ENCODE measurements at places on chromosomes 7 and 10.

GRCh38 chr7:121097577-121097976 lies 109.1 kb downstream of the CPED1 start:
- no peak for DNase-seq

DNA sequence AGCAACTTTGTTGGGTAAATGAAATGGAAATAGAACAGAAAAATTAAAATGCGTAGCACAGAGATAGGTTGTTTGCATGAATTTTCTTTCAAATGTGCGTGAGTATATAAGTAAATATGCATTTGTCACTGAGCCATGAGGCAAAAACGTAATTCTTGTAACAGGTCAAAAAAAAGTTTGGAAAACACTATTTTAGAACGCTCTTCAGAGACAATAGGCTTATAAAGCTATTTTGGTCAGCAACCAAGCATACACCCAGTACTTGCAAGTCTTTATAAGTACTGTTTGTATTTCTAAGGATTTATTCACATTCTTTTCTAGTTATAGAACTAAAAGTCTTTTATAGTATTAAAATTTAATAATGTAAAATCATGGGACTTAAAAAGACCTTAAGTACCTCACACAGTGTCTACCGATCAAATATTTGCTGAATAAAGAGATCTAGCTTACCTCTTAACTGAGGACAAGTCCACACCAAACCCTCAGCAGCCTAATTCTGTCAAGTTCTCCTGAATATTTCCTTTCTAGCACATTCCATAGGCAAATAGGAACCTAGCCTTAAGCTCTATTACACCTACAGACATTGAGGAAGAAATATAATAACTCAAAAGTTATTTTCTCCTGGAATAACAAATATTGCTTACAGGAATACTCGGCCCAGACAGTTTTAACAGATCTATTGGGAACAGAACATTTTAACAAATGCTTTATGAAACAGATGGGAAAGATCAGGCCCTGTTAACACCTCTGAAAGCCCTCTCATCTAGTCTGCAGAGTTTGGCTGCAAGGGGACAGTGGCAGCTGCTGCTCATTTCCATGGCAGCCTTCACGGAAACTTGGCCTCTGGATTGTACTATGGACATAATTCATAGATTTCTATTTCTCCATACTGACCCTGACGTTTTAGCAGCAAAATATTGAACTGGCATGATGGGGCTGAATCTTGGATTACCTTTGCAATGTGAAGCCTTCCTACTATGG lies 8.8 kb downstream of the CRPPA start:
- no peak for DNase-seq

DNA sequence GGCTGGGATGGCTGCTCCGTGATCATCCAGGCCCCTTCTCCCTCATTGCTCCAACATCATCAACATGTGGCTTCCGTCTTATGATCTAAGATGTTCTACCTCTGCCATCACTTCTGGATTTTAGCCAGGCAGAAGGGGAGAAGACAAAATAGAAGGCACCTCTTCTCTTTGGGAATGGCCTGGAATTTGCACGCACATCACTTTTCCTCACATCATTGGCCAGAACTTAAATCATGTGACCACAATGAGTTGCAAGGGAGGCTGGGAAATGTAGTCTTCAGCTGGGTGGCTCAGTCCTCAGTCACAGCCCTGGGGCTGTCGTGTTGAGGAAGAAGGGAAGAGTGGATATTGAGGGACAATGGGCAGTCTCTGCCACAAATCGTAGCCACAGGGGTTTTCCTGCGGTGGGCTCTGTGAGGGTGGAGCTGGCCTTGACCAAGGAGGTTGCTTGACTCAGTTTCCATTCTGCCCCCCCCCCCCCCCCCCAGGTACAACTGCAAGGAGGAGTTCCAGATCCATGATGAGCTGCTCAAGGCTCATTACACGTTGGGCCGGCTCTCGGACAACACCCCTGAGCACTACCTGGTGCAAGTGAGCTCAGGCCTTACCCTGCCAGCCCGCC lies 50.3 kb downstream of the PALD1 start:
- no peak for DNase-seq

DNA sequence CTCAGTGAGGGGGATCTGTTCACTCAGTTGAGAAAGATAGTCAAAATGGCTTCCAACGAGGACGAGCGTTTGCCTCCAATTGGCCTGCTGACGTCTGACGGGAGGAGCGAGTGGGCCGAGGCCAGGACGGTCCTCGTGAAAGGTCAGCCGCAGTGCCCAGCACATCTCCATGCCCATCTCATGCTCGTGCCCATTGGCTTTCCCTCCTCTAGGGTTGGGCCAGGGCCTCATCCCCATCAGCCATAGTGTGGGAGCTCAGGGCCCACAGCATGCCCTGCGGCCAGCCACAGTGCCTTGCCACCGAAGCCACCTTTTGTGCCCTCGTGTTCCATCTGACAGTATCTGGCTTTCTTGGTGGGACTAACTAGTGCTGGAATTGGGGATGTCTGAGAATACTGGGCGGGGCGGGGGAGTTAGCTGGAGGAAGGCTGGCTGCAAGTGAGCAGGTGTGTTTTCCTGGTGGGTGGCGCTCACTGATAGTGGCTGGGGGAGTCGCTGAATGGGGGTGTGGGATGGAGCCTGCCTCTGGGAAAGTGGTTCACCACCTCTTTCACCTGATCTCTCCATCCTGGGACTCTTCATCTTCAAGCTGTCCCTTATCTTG lies 13.9 kb downstream of the CHAT start:
- DNase-seq, result no peak

GRCh38 chr10:104483582-104483981 lies 129.9 kb downstream of the CFAP58 start:
- no peak for DNase-seq

- DNase-seq, result no peak
These were observed 450.6 kb upstream of the SORCS1 start for GRCh38 chr10:107614939-107615685.

GRCh38 chr10:60230892-60231291 lies 158.8 kb downstream of the ANK3 start:
- no peak for DNase-seq

GRCh38 chr7:102101926-102102325 lies 184.7 kb upstream of the SH2B2 start:
- no peak for DNase-seq

- no peak for DNase-seq
These were observed 71.0 kb upstream of the ZNF479 start for GRCh38 chr7:57203161-57203791.

- DNase-seq, result peak; percentile 65
These were observed 71.5 kb upstream of the ADO start for GRCh38 chr10:62732841-62733653.

GRCh38 chr10:86046845-86047460 lies 319.6 kb downstream of the GRID1 start:
- DNase-seq, result no peak

DNA sequence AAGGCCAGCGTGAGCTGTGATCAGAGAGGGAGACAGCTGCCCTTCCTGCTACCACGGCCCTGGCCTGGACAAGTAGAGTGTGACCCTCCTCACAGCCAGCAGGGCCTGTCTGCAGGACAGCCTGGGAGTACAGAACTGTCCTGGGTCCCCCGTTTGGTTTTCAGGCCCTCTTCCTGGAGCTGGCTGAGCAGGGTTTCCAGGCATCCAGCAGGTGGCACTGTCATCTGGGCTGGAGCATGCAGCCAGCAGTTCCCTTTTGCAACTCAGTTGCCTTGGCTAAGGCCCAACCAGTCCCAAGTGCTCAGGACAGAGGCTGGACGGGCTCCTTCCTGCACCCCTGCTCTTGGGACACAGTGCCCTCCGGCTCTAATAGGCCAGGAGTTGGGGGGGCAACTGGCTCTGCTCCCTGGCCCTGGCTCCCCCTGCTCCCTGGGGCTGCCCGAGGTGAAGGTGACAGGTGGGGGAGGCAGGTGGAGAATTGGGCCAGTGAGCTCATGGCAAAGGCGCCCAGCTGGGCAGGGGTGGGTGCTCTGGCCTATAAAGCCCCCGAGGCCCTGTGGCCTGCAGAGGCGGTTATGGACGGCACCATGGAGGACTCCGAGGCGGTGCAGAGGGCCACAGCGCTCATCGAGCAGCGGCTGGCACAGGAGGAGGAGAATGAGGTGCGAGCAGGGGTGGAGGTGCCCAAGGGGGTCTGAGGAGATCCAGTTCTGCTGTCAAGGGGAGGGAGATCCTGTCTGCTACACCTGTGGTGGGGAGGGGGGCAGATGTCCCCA lies at the start of gene ANKRD2:
ANKRD2 (plus strand) TSS at position 566 of the 776 bp plus-strand sequence; CDS start at position 576, 10 bp downstream.
- DNase-seq, result peak; percentile 40

DNA sequence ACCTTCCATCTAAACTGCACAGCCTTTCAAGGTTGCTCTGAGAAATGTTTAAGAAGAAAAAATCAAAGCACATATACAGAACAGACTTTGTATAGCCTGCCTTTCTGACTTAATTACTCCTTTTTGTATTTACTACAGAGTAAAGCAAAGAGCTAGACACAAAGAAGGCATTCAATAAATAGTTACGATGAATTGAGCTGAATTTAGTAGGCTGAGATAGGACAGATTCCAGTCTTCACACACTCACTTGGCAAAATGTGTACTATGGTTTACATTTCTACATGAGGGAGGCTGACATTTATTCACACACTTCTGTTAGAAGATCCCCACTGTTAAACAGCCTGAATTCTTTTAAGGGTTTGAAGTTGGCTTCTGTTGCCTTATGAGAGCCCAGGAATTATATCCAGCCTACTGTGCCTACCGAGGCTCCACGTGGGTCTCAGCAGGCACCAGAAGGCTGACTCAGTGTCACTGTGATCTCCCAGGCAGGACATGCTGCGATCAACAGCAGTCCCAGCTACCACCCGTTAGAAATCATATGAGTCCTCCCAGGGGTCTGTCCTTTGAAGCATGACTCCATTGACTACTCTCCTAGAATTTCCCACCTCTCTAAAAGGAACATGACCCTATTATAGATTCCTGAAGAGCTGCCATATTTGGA lies 24.5 kb upstream of the SLC25A13 start:
- DNase-seq, result no peak

DNA sequence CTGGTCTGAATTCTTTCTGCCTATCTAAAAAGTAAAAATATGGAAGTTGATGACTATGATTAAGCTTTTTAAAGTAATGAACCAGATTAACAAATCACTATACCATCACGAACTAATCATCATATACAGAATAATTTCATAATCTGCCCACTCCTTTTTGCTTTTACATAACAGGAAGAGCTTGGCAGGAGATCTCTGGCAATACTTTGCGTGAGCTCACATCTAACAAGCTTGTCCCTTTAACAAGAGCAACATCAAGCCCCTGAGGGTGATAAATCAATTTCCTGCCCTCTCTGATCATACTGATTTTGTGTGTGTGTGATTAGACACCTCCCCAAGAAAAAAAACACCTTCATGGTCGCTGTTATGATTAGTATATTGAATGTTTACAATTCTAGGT lies 143.5 kb upstream of the ASAH2 start:
- no peak for DNase-seq

- no peak for DNase-seq
These were observed 9.0 kb downstream of the SORCS3 start for GRCh38 chr10:104650072-104650471.

- DNase-seq, result no peak
These were observed 36.7 kb downstream of the TMEM248 start for GRCh38 chr7:66957595-66958290.

GRCh38 chr7:5214236-5214635 lies 24.2 kb downstream of the WIPI2 start:
- DNase-seq, result no peak

- DNase-seq, result no peak
These were observed 35.3 kb downstream of the PCBD1 start for GRCh38 chr10:70853038-70853437.

- no peak for DNase-seq
These were observed 77.2 kb downstream of the CH25H start for GRCh38 chr10:89129911-89130310.

GRCh38 chr7:126953461-126953860 lies 299.3 kb downstream of the GRM8 start:
- no peak for DNase-seq

DNA sequence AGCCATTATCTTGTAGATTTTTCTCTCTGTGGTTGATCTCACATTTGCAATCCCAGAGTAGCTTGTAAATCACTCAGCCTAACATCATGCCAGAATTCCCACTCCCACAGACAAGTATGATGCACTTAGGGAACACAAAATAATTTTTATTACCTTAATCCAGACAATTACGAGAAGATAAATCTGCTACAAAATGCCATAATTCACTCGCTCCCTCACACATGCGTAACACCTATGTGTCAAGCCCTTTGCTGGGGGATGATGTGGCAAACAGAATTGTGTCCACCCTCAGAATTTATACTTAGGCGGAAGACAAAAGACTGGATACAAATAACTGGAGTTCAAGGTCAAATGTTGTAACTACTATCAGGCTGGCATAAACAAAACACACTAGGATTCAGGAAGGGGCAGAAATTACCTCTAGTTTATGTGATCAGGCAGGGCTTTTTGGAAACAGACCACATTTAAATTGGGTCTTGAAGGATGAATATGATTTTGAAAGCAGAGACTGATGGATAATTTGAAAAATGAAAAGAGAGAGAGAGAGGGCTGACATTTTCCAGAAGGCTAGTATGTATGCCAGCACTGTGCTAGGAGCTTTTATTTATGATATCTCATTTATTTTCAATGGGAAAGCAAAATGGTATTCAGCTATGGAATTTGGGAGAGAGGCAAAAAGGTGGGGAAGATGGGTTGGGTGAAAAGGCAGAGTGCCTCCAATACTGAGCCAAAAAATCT lies 69.8 kb downstream of the DOCK4 start:
- DNase-seq, result no peak

GRCh38 chr10:29925771-29926692 lies 133.4 kb downstream of the JCAD start:
- DNase-seq, result no peak

Measured in activated CD4-positive, alpha-beta T cell treated with anti-CD3 and anti-CD28 coated beads for 4 hours (primary cell).